MCF 10A (cell line): ENCODE measurements at places on chromosomes 5 and 9.

- H3K36me3 ChIP-seq, result no peaks in the 10 kb centered on the region
- H3K4me3 ChIP-seq, result no peak overlapping the region
- H3K27me3 ChIP-seq, result no peaks in the 10 kb centered on the region
Measured at GRCh38 chr9:104575456-104575855, 6.5 kb downstream of the OR13C8 start.

- H3K27me3 ChIP-seq, result no peaks in the 10 kb centered on the region
- peak; percentile 39 for DNase-seq
- H3K36me3 ChIP-seq, result no peaks in the 10 kb centered on the region
- H3K27ac ChIP-seq, result no peak overlapping the region
Measured at GRCh38 chr5:4411664-4412063, 728.5 kb upstream of the ADAMTS16 start.

- H3K27ac ChIP-seq, result no peak overlapping the region
- no peaks in the 10 kb centered on the region for H3K36me3 ChIP-seq
- no peak overlapping the region for H3K4me3 ChIP-seq
- DNase-seq, result no peak
- H3K4me1 ChIP-seq, result no peaks in the 10 kb centered on the region
Measured at GRCh38 chr5:44974813-44975212, 166.1 kb downstream of the MRPS30 start.

GRCh38 chr9:137046088-137046787 lies at the start of gene NPDC1:
Gene NPDC1 (minus strand): TSS chr9:137046177. CDS start chr9:137045989, 188 bp downstream.
- no peak within 1 kb of the TSS for H3K27ac ChIP-seq
- DNase-seq, result peak; percentile 82
- peaks cover 6% of the 10 kb centered on the region for H3K36me3 ChIP-seq
- no peaks in the 10 kb centered on the region for H3K27me3 ChIP-seq
